H1 (cell line): ENCODE measurements at places on chromosomes 4 and X. TPM values are rescaled to one million over a fixed set of nuclear protein-coding genes. Genes with fewer than 3 reads are reported as not detected.

The GNRHR gene
- not detected in 2 replicates for polyA plus RNA-seq

The HSD17B13 gene
- 0.05 and 0.09 TPM in 2 replicates for polyA plus RNA-seq

The MAGEA8 gene
- not detected in 2 replicates for polyA plus RNA-seq

The YY2 gene
- 0.60 and 0.71 TPM in 2 replicates for polyA plus RNA-seq

The FGFBP1 gene
- 0.06 and 0.17 TPM in 2 replicates for polyA plus RNA-seq

The IL2RG gene
- polyA plus RNA-seq: not detected in 2 replicates

The GPR82 gene
- not detected in 2 replicates for polyA plus RNA-seq
